ENCODE measurements at places on chromosomes 2 and 18.

- no peak for DNase-seq
Observed at GRCh38 chr18:66764230-66764629, 160.3 kb upstream of the CDH19 start.

GRCh38 chr2:109258905-109259540 is 130.0 kb downstream of the SH3RF3 start:
- DNase-seq: no peak

GRCh38 chr2:212173756-212174510 is 364.7 kb downstream of the ERBB4 start:
- no peak for DNase-seq

DNA sequence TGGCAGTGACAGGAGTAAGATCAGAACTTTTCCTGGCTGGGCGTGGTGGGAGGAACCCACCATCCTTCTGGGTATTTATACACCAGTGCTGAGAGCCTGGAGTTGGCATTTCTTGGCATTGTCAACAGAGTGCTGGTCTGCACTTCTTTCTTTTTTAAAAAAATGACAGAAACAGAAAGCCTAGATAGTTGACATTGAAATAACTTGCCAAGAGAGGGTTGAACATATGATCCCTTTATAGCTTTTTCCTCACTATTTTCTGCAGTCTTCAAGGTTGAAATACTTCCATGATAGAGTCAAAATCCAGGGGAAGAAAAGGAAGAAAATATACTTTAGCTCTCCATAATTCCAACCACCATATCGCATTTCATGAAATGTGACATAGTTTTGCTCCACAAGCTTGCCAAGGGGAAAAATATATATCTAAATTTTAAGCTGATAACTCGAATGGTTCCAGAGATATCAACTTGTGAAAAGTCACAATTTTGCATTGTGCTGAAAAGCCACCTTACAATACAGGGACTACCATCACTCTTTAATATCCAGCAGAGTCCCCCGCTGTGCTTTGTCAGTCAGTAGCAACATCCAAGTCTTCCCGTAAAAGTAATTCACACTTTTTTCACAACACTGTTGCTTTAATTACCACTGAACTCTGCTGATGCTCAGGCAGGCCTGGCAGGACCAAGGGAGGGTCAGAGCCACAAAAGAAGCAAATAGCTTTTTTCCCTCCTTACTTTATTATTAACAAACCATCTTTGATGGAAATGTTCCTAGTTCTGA is 764.9 kb upstream of the FANCL start:
- DNase-seq: no peak

DNA sequence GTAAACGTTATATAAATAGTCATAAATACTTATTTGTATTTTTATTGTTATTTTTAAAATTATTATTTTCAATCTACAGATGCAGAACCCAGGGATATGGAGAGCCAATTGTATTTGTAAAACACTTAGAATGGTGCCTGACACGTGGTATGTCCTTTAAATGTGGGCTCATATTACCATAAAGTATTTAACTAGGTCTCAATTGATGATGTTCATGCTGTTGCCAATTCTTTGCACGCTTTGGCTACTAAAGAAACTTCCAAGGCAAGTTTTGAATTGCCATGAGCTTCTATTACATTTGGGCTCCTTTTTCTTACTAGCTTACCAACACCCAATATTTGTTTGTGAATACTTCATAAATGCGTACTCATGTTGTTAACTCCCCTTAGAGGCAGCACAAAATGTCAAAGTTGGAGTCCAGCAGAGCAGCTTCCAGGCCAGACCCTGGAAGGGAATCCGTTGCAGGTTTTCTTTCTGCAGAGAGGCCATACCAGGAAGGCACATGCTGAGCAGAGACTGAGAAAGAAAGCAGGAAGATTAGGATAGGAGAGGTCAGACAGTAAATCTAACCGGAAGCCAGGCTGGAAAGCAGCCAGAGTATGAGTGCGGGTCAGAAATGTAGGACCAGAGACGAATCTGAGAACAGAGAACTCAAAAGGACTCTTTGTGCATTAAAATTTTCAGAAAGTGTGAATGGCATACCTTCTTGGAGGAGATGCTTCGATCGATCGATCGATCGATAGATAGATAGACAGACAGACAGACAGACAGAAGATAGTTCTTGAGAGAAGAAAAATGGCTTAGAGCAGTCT is 4.2 kb upstream of the NOSTRIN start:
- no peak for DNase-seq

DNA sequence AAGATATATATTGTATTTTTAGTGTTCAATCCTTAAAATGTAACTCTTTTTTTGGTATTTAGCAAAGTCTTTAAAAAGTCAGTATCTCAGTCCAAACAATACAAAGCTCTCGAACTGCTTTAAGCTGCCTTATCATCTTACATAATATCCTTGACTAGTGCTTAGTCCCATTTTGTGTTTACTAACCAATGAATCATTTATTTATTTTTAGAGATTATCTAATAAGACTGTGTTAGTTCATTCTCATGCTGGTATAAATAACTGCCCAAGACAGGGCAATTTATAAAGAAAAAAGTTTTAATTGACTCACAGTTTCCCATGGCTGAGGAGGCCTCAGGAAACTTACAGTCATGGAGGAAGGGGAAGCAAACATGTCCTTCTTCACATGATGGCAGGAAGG is 248.3 kb upstream of the KYNU start:
- DNase-seq: no peak

DNA sequence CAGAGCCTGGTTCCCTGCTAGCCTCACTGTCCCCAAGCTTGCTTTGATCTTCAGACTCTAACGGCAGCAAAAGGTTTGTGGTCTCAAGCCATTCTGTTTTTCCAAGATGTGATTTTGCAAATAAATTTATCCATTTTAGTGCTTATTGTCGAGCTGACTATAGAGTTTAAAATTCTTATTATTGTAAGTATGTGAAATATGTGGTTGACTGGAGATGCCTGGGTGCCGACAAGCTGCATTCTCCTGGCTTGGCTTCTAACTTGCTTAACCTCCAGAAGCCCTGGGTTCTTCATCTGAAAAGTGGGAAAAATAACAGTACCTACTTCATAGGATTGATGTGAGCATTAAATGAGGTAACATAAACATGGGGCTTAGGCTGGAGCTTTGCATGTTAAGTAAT is 9.9 kb upstream of the EDAR start:
- DNase-seq: no peak

DNA sequence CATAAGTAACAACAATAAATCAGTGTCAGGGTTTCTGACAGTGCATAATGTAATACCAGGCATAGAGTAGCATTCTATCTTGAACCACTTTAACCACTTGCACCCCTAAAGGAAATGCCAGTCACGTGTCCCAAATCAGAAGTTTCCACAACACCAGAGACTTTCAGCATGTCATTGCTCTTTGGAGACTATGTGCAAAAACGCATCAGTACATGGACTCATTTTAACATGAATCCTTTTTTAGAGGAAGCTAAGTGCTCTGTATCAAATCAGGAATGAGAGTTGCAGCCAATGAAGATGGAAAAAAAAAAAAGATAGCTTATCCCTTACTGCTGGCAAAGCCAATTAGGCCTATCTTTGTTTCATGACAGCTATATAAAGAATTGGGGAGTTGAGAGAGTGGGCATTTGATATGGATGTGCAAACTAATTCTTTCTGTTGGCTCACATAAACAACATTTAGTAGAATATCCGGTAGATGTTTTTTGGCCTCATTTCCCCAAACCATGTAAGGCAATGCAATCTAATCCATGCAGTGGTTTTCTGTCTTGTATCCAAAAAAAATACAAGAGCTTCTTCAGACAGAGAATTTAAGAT is 353.1 kb downstream of the IRS1 start:
- no peak for DNase-seq

DNA sequence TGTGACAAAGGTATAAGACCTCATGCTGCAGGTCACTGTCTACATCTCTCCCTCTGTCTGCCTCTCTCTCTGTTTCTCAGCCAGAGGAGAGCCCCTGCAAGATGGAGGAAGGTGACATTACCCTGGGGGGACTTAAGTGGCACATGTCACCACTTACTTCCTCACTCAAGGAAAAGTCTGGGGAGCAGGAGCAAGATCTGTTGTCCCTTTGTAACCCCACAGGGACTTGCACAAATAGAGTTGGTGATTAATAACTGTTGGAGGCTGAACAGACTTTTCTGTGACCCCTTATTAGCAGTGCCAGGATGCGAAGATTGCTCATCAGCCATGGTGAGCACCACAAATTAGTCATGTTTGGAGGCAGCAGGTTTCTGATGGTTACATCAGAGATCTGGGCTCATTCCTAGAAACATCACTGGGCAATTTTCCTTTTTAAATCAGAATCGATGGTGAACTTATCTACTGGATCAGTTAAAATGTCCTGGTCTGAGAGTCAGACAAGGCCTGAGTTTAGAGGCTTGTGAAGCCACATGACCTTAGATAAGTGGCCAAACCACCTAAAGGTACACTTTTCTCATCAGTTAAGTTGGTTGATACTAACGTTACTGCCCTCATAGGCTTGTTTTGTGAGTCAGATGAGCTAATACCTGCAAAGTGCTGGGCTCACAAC is 81.2 kb upstream of the LTBP1 start:
- no peak for DNase-seq

DNA sequence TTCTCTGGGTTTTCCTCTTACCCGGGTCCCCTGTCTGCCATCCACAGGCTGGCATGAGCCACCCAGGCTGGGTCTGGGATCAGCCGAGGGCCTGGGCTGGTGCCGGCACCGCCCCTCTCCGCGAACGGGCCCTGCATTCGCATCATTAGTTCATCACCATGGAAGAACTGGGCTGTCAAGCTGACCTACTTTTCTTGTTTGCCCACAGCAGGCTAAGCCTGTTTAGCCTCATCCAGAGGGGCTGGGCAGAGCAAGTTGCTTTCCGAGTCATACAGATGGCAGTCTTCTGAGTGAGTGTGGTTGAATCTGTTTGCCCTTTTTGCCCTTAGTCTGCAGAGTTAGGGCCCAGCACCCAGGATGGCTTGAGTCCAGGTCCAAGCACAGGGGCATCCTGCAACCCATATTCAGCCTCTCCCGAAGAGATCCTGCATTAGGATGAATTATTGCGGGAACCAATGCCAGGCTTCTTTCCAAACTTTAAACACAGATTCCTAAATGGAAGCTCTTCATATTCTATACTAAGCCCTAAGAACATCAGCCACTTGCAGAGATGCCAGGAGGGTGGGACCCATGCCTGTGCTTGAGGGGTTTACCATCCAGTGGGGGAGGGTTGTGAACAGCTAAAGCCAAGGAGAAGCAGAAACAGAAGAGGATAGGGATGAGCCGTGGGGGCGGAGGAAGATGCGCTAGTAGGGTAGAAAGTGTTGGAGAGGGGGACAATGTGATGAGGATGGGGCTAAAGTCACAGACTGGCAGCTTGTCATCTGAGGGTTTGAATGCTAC is 68.0 kb downstream of the NPAS2 start:
- DNase-seq: no peak

GRCh38 chr2:230706053-230706521 is 6.6 kb upstream of the CAB39 start:
- no peak for DNase-seq

DNA sequence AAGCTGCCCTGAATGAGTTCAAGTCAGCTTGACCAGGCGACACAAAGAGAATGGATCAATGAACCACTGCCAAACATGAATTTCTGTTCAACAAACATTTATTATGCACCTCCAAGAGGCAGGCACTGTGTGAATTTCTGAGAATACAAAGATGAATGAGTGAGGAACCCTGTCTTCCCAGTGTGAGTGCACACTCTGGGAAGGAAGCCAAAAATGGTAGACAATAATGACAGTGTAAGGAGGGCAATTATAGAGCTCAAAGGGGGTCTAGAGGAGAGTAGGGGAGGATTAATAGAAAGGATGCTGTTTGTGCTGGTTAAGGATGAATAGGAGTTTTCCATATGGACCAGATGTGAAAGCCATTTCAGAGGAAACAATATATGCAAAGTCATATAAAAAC is 213.4 kb downstream of the DCC start:
- no peak for DNase-seq
